ENCODE measurements at places on chromosomes 1 and 21.

- no peak for DNase-seq
These were observed 97.7 kb downstream of the ATP1B1 start for GRCh38 chr1:169204157-169204556.

DNA sequence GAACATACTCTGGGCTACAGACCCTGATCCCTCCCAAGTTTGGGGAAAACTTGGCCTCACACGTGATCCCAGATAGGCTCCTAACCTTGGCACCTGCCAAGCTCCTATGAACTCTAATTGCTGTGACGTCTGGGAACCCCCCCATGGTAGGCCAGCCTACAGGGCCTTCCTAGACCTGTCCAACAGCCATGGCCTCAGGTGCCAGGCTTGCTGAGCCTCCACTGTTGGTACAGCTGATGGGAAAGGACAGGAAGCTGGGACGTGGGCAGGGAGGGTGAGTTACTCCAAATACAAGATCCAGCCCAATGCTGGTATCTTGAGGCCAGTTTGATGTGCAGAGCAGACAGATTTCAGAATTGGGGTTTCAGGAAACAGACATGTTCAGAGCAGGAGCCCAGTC lies 19.1 kb downstream of the SMIM12 start:
- no peak for DNase-seq

DNA sequence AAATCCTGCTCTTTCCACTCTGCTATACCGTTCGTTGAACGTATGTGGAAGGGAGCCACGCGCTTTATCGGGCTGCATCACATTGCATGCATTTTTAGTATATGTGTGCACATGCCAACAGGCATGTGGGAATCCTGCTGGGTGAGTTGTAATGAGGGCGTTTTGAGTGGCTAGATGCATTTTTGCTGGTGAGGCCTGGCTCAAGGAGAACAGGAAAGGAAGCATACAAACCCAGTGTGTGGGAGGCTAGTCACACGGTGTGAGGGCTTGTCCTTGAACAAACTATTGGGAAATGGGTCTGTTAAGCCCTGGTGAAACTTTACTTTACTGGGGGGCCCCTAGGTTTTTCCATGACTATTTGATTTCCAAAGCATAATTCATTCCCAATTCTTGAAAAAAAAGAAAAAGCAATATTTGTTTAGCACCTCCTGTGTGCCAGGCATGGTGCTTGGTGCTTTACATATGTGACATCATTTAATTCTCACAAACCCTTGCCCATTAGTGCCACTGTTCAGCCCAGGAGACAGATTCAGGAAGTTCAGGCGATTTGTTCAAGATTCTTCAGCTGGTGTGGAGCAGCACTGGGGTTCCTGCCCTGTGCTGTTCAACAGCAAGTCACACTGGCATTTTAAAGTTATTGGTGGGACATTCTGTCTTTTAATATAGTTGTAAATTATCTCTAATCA lies 25.6 kb upstream of the JUN start:
- no peak for DNase-seq

DNA sequence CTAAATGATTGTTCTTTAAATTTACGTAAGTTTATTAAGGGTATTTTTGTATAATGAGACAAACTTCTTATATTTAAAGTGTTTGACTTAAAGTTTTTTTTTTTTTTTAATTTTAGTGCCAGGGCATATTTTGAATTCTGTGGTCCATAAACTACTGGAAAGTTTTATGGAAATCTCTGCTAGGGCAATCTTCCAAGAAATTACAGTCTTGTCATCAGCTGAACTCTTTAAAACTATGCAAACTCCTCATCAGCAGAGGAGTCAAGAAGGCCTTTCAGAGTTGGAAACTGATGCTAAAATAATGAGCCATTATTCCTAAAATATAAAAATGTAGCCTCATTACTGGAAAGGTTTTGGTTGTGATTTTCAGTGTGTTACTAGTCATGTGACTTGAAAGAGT lies 1201.9 kb downstream of the BRINP3 start:
- no peak for DNase-seq

- no peak for DNase-seq
These were observed 8.7 kb upstream of the BCAR3 start for GRCh38 chr1:93690341-93690740.

GRCh38 chr1:150127464-150127863 lies 22.3 kb upstream of the PLEKHO1 start:
- no peak for DNase-seq

GRCh38 chr1:81340239-81340638 lies 460.5 kb upstream of the ADGRL2 start:
- DNase-seq, result no peak

DNA sequence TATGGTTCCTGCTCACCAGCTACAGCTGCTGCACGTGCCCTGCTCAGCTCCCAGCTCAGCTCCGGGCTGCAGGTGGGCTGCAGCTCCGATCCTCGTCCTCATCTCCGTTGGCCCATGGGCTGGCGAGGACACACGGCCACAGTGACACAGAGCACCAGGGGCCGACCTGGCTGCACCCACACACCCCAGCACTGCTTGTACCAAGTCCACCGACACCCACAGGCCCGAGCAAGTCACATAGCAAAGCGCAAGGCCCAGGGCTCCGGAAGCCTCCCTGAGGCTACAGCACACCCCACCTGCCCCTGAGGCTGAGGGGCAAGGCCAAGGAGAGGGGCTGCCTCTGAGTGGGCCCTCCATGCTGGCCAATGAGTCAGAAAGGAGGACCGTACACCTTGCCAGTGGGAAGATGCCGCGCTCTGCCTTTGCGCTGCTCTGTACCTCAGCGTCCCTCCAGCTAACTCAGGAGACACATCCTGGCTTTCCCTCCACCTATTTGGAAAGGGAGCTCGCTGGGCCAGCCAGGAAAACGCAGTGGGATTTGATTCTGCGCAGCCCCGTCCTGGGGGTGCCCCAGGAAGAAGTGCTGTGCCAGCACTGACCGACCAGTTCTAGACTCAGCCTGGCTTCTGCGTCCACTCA lies 124.8 kb downstream of the SIK1 start:
- DNase-seq, result no peak

DNA sequence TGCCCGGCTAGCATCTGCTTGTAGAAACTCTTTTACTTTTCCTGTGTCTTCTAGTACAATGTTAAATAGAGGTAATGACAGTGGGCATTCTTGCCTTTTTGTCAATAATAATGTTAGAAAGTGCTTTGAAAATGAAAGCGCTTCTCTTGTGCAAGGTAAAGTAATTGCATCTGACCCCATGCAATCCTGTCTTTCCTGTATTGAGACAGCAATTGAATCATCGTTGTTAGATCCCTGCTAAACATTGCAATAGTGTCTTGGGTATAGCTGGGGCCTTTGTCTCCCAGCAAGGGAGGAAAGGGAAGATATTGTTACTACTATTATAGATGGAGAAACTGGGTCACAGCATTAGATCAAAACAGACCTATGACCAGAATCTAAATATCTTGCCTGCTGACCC lies 80.9 kb downstream of the TLR5 start:
- no peak for DNase-seq

GRCh38 chr1:117753652-117754051 lies 147.8 kb downstream of the TENT5C start:
- no peak for DNase-seq

DNA sequence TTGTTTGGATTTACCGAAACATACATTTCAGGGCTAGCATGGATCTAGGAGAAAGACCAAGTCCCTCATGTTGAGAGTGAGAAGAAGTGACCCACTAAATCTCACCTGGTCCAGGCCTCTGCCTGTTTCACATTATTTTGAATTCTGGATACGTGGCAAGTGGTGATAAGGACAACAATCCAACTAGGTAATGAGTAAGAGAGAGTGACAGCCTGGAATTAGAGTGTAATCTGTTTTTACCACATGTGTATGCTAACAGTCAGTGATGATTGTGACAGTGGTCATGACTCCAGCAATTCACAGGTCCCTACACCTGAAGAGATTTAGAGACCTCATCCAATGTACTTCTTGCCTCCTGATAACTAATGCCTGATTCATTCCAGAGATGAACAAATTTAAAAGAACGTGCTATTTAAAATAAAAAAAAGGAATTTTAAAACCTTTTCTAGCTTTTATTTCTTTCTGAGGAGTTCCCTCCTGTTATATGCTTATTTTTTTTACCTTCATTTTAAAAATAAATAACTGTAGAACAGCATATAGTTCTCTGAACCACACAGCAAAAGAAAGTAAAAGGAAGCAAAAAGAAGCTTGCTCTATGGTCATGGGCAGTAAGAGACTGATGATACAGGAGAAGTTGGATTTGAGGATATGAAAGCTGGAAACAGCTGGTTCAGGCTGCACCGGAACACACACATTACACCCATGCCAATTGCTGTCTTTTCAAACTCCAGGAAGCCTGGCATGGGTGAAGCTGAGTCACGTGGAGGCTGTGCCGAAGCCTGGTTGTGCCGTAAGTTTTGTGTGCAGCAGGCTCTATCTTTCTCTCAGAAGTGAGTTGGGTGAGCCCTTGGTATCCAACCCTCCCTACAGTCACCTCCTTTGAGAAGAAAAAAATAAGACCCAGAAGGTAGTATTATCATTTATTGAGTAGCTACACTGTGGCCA lies 14.7 kb downstream of the C1orf116 start:
- DNase-seq, result no peak

- no peak for DNase-seq
These were observed 7.2 kb downstream of the GORAB start for GRCh38 chr1:170539154-170539553.

DNA sequence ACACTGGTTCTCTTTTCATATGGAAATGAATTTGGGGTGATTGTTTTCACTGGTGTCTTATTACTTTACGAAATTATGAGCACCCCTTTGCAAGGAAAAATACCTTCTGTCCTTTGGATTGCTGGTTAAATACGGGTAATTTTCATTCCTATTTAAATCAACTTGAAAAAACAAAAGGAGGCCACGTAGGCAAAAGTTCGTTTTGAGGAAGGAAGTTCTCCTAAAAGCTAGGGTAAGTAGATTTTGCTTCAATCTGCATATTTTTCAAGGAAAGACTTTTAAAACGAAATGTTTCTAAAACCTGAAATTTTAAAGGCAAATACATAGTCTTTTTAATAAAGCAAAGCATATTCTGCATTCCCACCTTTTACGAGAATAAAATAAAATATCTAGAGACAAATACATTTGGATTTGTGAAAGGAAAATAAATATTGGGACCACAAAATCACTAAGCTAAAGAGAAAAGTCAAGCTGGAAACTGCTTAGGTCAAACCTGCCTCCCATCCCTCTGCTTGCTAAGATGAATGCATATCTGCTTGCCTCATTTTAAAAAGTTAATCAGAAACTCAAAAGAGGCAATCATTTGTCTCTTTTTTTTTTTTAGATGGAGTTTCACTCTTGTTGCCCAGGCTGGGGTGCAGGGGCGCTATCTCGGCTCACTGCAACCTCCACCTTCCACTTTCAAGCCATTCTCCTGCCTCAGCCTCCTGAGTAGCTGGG lies 70.9 kb upstream of the ETS2 start:
- no peak for DNase-seq

DNA sequence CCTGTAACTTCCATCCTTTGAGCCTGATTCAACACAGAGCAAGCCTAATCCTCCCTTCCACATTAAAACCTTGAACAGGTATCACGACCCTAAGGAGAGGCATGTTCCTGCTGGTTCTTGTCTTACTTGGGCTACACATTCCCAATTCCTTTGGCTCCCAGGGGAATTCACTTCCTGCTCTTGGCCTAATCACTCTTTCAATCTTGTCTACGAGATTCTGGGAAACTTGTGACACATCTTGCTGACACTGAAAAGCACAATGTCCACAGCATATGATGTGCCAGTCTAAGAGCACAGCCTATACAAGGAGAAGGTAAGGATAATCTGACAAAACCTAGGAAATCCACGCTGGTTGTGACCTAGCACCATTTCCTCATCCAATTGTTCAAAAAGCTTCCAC lies 163.9 kb downstream of the GABPA start:
- DNase-seq, result no peak

GRCh38 chr1:170669586-170670530 lies 5.9 kb downstream of the PRRX1 start:
- DNase-seq, result no peak

GRCh38 chr1:32496127-32496526 lies 31.3 kb downstream of the ZBTB8B start:
- DNase-seq, result no peak

GRCh38 chr1:94526152-94526980 lies 15.2 kb downstream of the F3 start:
- DNase-seq, result no peak

GRCh38 chr21:25459365-25459764 lies 147.9 kb downstream of the MRPL39 start:
- DNase-seq, result no peak

GRCh38 chr1:194734970-194735369 lies 1548.6 kb upstream of the B3GALT2 start:
- no peak for DNase-seq

- no peak for DNase-seq
These were observed 889 bp downstream of the CLEC20A start for GRCh38 chr1:178495741-178496409.

- DNase-seq, result no peak
These were observed 3.6 kb downstream of the KRTAP10-10 start for GRCh38 chr21:44640761-44641160.

- DNase-seq, result peak; percentile 53
These were observed 27.6 kb downstream of the C2CD2 start for GRCh38 chr21:41926117-41926806.

DNA sequence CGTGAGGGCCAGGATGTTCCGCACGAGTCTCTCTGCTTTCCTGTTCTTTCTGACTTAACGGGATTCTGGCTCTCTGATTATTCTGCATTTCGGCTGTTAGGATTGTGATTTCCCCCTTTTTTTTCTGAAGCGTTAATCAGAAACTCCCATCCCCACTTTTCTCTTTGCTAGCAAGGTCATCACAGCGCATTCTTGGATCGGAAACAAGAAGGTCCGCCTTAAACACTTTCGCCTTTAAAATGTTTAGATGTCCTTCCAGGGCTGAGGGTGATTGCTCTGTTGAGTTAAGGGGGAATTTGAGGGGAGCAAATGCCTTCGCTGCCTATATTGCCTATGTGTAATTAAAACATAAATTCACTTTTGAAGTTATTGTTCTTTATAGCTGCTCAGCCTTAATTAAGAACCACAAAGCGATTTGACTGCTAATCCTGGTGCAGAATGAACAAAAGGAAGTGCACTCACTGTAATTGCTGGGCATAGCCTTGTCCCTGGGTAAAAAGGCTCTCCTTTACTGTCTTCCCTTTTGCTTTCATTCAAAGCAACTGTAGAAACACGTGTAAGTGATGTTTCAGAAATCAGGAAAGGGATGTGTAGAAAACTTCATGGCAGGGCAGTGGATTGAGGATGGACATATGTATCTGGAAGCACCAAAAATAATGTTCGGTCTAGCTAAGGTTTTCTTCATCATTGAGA lies 1.2 kb downstream of the LAMC1 start:
- DNase-seq, result no peak

DNA sequence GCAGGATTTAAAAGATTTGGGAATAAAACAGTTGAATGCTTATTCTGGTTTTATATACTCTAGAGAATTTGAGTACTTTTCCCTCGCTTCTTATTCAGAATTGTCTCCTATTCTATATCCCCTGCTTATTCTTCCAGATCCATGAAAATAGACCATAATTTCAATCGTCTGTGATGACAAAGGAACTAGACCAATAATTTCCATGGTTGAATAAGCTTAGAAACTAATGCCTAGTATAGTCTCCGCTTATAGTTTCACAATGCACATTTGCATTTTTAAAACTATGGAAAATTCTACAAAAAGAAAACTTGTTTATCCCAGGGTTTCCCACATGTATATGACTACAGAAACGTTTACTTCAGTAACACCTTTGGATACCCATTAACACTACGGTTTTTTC lies 247.4 kb upstream of the NR5A2 start:
- DNase-seq, result no peak

Data from GM12864 (cell line).